Activated CD8-positive, alpha-beta T cell treated with anti-CD3 and anti-CD28 coated beads, Interleukin-2, amount 10 ng/mL, durations not matched to agents 7 days and 5 days (primary cell): ENCODE measurements at places on chromosomes 6 and 20. TPM values are rescaled to one million over a fixed set of nuclear protein-coding genes. Genes with fewer than 3 reads are reported as not detected.
A peak's percentile ranks its signal among the peaks of the same experiment; 100 is the strongest.

ZNF831 gene
- 9.2 TPM for total RNA-seq

GRCh38 chr6:130858498-130859160 lies 31.4 kb downstream of the SMLR1 start:
- H3K36me3 ChIP-seq, result no peaks in the 10 kb centered on the region
- H3K4me3 ChIP-seq, result no peak overlapping the region
- no peaks in the 10 kb centered on the region for H3K4me1 ChIP-seq
- H3K27me3 ChIP-seq, result no peaks in the 10 kb centered on the region
- H3K27ac ChIP-seq, result no peak overlapping the region
- DNase-seq, result no peak

DNA sequence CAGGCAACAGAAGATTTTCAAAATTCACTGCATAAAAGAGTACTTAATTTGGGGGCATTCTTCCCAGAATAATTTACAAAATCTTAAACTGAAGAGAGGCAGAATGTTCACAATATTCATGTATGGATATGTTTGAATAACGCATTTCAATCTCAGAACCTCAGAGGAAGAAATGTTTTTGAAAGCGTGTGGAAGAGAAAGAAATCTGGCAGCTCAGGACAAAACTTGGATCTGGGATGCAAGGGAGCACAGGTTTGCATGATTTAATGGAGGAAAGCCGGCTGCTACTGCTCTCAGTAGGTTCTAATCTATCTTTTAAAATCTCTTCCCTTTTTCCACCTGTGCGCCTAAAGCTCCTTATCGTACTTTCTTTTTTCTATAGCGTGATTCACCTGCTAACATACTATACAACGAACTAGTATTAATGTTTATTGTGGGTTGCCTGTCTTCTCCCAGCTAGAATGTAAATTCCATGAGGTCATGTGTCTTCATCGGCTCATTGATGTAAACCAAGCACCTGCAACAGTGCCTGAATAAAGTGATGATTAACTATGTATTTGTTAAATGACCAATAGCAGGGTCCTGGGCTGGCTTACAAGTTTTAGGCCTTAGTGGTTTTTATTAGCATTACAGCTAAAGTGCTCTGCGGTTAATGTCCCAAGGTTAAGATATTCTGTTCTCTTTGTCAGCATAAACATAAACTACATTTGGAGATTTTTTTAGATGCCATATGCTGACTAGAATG lies 15.3 kb downstream of the PRL start:
- no peaks in the 10 kb centered on the region for H3K36me3 ChIP-seq
- no peak for DNase-seq
- no peak overlapping the region for H3K4me3 ChIP-seq
- H3K4me1 ChIP-seq, result no peaks in the 10 kb centered on the region

DNA sequence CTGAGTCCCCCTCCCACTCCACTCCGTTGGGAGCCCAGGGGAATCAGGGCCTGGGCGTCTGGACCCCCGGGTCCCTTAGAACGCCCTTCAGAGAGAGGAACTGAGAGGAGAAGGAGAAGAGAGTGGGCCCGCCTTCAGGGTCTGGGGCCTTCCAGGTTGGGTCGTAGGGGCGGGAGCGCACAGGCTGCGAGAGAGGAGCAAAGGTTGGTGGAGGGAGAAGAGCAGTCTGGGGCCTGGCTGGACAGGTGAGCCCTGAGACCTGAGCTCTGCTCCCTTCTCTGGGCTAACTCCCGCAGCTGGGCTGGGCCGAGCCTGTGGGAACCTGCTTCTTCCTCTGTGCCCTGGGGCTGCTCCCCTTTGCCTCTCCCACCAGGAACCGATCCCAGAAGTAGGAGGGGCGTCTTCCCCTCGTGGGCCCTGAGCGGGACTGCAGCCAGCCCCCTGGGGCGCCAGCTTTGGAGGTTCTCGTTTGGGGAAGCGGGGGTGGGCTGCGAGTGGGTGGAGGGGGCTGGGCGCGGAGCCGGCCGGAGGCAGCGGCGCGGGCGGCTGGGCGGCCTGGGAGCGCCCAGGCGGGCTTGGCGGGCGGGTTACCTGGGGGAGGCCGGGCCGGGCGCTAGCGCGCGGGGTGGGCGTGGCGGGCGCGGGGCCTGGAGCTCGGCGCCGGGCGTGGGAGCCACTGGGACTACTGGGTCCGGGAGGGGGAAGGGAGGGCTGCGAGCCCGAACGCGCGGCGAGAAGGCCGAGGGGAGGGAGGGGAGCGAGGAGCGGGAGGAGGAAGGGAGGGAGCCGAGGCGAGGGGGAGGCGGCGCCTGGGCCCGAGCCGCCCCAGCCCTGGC lies at the start of gene DDR1:
DDR1 (plus strand) TSS at position 835 of the 836 bp plus-strand sequence. CDS start 4,211 bp downstream, outside the sequence.
- peak within 1 kb of the TSS; percentile 73 for H3K4me3 ChIP-seq
- peaks cover 10% of the 10 kb centered on the region for H3K27me3 ChIP-seq
- no peaks in the 10 kb centered on the region for H3K36me3 ChIP-seq
- peak; percentile 57 for DNase-seq
- peaks cover 31% of the 10 kb centered on the region for H3K4me1 ChIP-seq

DNA sequence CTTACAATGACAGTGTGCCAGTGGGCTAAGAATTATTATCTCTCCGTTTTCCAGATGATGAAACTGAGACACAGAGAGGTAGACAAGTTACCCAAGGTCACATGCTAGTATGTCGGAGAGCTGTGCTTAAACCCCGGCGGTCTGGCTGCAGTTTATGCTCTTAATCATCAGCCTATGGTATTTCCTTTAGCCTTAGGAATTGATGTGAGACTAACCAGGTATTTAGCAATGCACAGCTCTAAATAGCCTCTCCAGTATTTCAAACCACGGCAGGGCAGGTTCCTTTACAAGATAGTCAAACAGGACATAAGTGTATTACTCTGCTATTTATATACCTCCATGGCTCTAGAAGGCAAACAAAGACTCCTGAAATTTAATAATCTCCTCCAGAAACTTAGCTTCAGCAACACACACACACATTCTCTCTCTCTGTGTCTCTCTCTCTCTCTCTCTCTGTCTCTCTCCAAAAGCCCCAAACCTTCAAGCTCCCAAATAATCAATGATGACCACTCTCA lies 142.0 kb upstream of the ZNF217 start:
- peaks cover 57% of the 10 kb centered on the region for H3K4me1 ChIP-seq
- H3K36me3 ChIP-seq, result peaks cover 3% of the 10 kb centered on the region
- no peaks in the 10 kb centered on the region for H3K27me3 ChIP-seq
- H3K27ac ChIP-seq, result peak overlapping the region; percentile 11
- no peak overlapping the region for H3K4me3 ChIP-seq

DNA sequence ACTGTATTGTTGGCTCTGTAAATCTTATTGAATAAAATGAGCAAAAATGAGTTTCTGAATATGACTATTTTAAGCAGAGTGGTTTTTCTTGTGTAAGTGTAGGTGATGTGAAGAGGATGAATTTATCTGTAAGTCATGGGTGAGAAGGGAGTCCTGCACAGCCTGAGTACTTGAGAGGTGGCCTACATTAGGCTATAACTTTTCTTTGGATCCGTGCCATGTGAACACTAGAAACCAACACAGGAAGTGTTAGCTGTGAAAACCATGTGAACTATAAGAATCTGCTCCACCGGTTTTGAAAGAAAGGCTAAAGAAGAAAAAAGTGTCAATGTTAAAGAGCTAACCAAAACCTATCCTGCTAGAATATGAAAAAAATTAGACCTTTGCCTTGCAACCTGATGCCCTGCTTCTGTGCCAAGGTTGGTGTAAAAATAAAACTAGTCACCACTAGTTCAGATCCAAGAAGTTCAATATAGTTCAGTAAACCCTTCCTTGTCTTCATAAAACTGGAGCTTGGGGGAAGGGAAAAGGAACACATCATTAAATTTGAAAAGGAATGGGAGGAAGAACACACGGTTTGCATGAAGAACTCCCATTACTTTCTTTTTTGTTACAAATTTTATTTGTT lies 21.3 kb downstream of the PLCB1 start:
- H3K36me3 ChIP-seq, result no peaks in the 10 kb centered on the region
- peaks cover 2% of the 10 kb centered on the region for H3K27me3 ChIP-seq
- peaks cover 43% of the 10 kb centered on the region for H3K4me1 ChIP-seq
- DNase-seq, result no peak

GRCh38 chr6:71053475-71053874 lies 96.6 kb upstream of the B3GAT2 start:
- H3K36me3 ChIP-seq, result no peaks in the 10 kb centered on the region
- no peaks in the 10 kb centered on the region for H3K27me3 ChIP-seq
- no peaks in the 10 kb centered on the region for H3K4me1 ChIP-seq
- no peak overlapping the region for H3K4me3 ChIP-seq
- no peak for DNase-seq

GLP1R gene
- not detected for total RNA-seq

DNA sequence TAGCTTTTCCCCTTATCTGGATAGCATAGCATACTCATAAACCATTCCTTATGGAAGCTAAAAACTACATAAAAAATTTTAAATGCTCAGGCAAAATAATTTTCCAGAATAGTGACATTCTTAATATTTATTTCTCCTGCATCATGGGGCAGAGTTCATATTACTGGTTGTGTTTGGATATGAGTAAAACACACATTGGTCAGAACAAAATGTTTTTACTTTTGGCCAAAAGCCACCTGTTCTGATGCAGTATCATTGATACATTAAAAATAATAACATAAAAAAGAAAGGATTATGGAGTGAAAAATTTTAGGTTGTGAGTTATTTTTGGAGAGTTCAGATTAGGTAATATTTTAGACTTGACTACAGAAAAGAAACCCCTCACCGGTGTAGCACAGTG lies 33.6 kb downstream of the TRAM2 start:
- no peak overlapping the region for H3K4me3 ChIP-seq
- peaks cover 3% of the 10 kb centered on the region for H3K4me1 ChIP-seq
- no peak for DNase-seq
- peaks cover 10% of the 10 kb centered on the region for H3K27me3 ChIP-seq
- no peaks in the 10 kb centered on the region for H3K36me3 ChIP-seq

DNA sequence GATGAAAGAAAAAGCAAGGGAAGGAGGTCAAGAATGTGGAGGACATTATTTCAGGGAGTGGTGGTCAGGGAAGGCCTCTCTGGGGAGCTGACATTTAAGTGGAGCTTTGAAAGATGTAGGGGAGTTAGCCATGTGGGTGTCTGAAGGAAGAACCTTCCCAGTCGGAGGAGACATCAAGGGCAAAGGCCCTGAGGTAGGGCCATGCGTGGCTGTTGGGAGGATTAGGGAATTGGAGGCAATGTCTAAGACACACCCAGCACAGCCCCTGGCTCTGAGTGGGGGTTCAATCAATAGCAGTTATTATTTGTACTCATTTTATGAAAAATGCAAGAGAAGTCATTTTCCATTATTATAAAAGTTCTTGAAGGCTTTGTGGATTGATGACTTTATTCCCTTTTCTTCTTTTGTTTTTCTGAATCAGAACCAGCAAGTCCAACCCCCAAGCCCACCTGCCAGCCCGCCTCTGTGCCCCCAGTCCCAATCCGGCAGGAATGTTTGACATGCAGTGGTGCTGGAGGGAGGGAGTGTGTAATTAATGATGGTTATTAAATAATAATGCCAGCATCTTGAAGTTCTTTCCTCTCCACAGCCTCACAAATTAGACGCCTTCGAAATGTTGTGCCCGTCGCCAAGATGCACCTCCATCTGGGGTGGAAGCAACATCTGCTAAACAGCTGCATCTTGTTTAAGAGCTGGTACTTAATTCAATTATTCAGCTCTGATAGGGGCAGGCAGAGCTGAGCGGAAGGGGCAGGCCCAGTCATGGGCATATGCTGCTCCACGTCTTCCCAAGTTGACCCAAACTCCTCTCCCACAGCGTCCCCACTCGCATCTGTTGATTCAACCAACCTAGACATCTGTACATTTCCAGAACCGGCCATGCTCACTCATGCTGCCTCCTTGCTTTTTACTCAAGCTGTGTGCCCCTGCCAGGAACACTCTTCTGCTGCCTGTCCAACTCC lies 81.3 kb upstream of the SIRPA start:
- no peak for DNase-seq
- H3K4me3 ChIP-seq, result no peak overlapping the region
- H3K36me3 ChIP-seq, result no peaks in the 10 kb centered on the region
- H3K27ac ChIP-seq, result no peak overlapping the region

ATP6V1G2 gene
- 2.5 TPM for total RNA-seq

DNA sequence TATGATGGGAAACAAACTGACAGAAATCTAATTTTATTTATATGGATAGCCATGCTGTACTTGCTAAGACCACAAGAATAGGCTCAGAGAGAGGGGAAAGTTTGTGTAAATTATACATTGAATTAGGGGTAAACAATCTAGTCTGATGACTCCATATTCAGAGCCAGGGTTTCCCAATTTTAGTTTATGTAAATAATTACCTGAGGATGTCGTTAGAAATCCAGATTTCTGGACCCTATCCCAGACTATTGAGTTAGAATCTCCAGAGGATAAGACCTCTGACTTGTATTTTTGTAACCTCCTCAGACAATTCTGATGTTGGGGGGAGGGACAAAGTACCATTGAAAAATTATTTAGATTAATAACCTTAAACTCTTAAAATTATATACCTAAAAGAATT lies 18.3 kb downstream of the ACSS2 start:
- no peak overlapping the region for H3K4me3 ChIP-seq
- peaks cover 9% of the 10 kb centered on the region for H3K36me3 ChIP-seq
- DNase-seq, result no peak
- H3K27me3 ChIP-seq, result no peaks in the 10 kb centered on the region
- H3K4me1 ChIP-seq, result peaks cover 33% of the 10 kb centered on the region

BPIFB4 gene
- not detected for total RNA-seq

DNA sequence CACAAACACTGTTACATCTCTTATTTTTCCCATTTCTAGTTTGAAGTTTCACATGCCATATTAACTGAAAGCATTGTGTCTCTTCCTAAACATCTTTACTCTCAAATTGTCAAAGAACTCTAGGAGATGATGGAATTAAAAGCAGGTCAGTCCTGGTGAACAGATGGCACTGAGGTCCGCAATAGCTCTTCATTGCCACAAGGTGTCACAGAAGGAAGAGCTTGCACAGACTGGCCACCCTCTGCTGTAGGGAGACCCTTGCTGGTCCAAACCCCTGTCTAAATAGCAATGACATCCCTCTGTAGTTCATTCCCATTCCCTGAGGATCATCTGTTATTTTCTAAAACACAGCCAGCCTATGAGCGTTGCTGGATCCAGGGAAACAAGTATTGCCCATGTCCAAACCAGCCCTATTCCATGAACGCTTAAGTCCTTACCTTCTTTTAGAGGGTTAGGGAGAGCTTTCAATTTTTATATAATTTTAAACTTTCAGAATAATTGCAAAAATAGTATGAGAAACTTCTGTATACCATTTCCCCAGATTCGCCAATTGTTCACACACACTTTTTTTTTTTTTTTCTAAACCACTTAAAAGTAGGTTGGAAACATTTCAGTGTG lies 10.1 kb upstream of the HDAC2 start:
- DNase-seq, result no peak
- no peaks in the 10 kb centered on the region for H3K36me3 ChIP-seq
- H3K27me3 ChIP-seq, result no peaks in the 10 kb centered on the region
- H3K4me3 ChIP-seq, result no peak overlapping the region
